ENCODE measurements at places on chromosomes 2 and 18.

GRCh38 chr2:126655500-126656430 is at the start of gene GYPC:
Gene GYPC (plus strand): TSS chr2:126656158. CDS start chr2:126656264, 106 bp downstream.
- no peak for DNase-seq

GRCh38 chr2:112691881-112692281 is 28.9 kb upstream of the NT5DC4 start:
- DNase-seq = no peak

DNA sequence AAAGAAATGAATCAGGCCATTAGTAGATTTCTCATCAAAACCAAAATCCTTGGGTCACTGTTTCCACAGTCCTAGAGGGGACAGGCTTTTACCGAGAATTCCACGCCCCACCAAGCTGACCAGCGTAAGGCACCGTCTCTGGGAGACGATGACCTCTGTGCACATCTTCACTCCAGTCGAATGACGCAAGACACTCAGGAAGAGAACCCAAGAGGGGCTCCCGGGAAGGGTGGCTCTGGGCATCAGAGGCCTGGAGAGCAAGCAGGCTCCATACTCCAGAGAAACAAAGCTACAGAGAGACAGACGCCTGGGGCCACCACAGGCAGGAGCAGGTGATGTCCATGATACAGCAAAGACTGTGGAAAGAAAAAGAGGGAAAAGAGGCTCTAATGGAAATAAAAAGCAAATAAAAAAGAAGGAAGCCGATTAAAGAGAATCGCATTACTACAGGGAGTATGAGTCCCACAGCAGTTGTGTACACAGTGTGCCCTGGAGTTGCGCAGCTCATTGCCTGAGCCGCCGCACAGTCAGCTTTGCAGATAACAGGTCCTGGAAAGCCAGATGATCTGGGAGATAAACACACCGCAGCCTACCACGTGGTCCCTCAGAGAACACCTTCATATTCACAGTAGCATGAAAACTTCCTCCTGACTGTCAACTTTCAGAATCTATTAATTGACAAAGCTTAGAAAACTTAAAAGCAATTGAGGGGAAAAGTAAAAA is 572.7 kb upstream of the SALL3 start:
- DNase-seq = no peak

DNA sequence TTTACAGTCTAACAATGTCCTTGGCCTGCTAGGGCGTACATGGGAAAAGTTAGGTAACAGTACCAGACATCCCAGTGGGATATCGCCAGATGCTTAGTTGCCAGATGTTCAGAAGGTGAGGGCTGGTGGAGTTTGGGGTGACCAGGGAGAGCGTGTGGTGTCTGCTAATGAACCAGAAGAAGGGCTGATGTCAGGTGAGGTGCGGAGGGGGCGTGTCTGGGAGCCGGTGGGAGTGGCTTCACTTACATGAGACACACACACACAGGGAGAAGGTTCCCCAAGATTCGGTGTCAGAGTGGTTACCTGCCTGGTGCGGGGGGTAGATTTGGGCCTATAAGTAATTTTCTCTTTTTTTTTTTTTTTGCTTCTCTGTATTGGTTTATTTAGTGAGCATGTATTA is 12.2 kb downstream of the RAB31 start:
- no peak for DNase-seq

- DNase-seq = no peak
Measured at GRCh38 chr2:12948231-12948960, 231.7 kb downstream of the TRIB2 start.

DNA sequence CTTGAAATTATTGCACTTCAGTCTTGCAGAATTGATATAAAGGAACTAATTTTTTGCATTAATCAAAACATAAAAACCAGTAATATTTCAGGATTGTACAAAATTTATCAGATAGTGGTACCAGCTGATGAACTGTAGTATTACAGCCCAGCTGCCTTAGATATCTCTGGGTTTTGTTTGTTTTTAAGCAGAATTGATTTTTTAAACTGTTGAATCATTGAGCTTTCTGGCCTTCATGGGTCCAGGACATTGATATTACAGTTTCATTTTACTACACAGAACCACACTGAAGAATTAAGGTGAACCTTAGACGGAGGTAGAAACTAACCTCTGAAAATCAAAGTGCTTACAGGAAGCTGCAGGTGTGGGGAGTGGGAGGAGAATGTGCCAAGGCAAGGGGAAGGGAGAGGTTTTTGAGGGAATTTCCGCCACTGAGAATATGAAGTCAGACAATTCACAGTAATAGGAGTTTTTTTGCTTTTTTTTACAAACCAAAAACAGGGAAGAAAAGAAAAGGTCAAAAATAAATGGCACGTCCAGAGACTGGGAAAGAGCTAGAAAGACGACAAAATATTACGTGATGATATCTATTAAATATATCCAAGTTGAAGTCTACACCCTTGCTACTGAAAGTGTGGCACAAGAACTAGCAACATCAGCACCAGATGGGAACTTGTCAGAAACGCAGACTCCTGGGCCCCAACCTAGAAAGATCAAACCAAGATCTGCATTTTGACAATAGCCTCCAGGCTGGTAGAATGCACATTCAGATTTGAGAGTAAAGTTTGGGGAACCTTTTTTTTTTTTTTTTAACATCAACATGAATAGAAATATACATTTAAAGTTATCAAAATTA is 40.8 kb upstream of the SPAG16 start:
- DNase-seq = no peak

Data from NCI-H2107 (cell line).